WTC11 (cell line): ENCODE measurements at places on chromosomes 6 and 20.

GRCh38 chr6:135586844-135587243, 89.3 kb upstream of the AHI1 start:
- DNase-seq, result no peak

DNA sequence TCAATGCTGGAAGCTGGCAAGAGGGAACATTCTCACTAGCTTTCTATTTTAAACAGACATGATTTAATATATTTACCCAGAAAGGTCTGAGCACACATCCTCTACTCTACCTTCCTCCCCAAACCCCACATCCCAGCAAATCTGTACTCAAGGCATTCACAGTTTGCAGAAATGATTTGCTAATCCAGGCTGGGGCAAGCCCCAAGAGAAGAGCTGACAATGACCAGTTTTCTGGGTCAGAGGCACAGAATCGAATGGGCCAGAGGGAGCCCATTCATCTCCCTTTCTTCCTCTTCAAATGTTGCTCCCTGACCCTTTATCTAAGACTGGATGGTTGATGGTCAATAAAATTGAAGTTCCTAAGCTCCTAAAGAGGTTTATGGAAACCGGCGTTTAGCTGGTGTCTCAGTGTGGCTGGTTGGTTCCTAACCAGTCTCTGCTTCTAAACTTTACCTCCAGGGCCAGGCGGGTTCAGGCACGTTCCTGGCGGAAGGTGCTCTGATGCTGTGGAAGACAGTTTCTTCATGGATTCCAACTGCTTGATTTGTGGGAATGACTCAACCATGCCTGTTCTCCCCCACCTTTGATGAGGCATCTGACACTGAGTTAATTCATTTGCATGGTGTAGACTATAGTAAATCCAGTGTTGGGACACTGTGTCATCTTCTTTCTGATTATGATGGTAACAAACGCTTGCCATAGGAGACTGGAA, 96.4 kb upstream of the IYD start:
- DNase-seq, result no peak

DNA sequence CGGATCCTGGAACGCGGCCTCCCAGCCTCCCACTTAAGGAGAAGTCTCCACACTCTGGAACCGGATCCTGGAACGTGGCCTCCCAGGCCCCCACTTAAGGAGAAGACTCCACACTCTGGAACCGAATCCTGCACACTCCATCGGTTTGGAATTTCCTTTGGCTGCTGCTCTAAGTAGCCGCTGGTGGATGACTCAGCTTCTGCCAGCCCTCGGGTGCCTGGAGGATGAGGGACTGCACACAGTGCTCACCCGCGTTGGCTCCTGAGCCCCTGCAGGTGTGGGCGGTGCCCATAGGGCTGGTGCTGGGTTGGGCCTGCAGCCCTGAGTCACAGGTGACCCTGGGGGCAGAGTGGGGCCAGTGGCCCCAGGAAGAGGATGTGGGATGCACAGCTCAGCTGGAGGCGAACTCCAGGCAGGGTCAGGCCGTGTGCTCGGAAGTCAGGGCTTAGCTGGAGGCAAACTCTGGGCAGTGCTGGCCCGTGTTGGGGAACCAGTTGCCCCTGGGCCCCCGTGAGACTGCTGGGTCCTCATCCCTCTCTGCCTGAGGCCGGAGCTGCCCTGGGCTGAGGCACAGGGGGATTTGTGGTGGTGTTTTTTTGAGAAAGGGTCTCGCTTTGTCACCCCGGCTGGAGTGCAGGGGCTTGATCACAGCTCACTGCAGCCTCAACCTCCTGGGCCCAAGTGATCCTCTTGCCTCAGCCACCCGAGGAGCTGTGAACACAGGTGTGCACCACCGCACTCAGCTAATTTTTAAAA, 13.9 kb upstream of the TNFRSF6B start:
- DNase-seq, result no peak

DNA sequence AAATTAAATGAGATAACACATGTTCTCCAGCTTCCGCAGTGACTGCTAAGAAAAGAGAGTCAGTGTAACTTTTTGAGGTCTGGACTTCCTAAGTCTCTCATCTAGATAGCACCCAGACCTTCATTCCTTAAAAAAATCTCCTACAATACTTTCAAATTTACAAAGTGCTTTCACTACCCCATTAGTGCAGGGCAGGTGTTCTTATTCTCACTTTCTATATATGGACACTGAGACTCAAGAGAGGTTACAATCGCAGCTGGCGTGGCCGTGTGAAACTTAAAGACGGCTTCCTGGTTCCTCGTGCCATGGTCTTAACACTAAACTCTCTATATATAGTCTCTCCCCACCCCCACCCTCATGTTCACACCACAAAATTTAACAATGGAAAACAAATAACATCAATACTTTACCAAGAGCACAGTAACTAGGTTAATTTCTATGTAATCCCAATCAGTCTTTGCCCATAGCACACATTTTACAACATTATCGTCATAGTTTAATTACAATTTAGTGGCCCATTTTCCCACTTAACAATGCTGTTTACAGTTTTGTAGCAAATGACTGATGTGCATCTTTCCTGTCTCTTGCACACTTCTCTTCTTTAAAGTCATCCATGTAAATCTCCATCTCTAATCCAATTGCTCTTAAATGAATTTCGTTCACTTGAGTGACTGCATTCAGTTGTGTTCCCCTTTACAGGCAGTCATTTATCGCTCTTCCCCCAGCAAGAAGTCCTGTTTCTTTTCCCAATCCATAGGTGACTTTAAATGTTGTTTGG, 78.8 kb upstream of the ARID1B start:
- no peak for DNase-seq

- peak; percentile 38 for DNase-seq
Measured at GRCh38 chr6:35341557-35341956, 801 bp upstream of the PPARD start.

- no peak for DNase-seq
Measured at GRCh38 chr6:65052626-65053025, 654.4 kb downstream of the EYS start.

DNA sequence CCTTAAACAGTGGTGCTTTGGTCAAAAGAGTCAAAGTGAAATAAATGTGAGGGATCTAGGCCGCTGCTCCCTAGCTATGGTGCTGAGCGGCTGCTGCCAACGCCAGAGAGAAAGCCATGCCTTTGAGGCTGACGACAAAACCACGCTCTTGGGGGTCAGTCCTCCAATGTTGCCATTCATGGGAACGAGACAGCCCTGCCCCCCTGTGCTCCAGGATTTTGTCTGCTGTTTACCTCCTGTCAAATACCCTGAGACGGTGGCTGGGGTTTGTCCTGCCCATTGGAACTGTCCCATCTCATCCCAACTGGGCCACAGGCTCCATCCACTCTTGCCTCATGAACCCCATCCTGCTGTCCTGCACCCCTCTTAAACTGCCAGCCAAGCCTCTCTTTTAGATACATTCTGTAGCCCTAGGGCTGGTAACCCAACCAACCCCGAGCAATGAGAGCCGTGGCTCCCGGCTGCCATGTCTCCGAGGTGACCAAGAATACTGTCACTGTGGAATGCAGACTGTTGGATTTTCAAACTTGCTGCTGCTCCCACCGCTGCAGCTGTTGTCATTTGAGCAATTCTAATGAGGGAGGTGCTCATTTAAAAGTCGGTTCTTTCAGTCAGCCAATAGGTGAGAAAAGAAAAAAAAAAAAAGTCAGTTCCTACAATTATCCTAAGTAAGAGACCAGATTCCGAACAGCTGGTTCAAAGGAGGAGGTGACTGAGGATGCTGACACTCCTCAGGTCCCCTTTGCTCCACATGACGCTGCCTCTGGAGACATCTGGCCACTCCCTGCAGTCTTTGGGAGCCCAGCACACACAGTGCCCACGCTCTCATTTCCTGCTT, 73.1 kb upstream of the QKI start:
- no peak for DNase-seq

- no peak for DNase-seq
Measured at GRCh38 chr6:40932366-40932765, 106.7 kb downstream of the UNC5CL start.

- DNase-seq, result no peak
Measured at GRCh38 chr6:136564180-136564579, 14.0 kb upstream of the MAP7 start.

- DNase-seq, result no peak
Measured at GRCh38 chr20:25288291-25289181, 40.7 kb downstream of the PYGB start.

DNA sequence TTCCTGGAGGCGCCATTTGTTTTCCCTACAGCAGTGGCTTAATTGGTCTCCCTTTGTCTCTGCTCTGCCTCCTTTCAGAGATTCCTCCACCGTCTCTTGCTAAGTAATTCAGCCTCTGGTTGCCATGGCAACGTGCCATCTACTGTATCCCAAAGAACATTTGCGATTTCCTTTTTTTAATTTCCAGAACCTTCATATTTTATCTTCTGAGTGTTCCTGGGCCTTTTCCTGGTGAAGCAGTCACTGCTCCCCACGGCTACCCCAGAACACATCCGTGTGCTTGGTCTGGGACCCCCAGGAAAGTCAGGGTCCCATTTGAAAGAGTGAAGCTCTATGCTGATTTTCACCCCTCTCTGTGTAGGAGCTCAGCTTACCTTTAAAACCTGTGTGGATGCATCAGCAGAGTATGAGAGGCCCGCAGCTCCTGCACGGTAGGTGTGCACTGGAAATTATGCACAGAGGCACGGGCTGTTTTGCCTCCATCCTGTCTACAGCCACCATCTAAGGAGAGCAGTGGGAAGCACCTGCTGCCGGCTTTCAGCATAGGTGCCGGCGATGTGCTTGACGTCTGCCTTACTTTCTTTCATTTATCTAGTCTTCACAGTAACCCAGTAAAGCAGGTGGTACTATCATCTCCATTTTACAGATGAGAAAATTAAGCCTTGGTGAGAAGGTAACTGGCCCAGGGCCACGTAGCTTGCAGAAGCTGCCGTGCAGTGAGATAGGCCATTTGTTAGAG, 122.8 kb downstream of the SYCP2 start:
- DNase-seq, result no peak

- DNase-seq, result no peak
Measured at GRCh38 chr6:127367023-127367375, 23.6 kb upstream of the ECHDC1 start.

DNA sequence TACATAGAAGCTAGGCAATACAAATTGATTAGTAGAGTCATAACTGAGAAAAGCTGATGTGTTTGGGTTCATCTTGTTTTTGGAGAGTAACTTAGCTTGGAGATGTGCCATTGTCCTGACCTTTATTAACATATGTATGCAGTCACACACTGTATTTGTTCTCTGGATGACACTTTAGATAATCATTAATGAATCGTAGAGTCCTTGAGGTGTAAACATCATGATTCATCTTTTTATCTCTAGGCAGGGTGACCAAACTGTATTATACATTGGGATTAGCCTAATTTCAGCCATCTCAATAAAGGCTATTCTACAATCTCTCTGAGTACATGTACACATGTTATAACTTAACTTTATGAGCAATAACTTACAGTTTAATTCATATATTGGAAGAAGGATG, 3.6 kb upstream of the MTCL3 start:
- no peak for DNase-seq

DNA sequence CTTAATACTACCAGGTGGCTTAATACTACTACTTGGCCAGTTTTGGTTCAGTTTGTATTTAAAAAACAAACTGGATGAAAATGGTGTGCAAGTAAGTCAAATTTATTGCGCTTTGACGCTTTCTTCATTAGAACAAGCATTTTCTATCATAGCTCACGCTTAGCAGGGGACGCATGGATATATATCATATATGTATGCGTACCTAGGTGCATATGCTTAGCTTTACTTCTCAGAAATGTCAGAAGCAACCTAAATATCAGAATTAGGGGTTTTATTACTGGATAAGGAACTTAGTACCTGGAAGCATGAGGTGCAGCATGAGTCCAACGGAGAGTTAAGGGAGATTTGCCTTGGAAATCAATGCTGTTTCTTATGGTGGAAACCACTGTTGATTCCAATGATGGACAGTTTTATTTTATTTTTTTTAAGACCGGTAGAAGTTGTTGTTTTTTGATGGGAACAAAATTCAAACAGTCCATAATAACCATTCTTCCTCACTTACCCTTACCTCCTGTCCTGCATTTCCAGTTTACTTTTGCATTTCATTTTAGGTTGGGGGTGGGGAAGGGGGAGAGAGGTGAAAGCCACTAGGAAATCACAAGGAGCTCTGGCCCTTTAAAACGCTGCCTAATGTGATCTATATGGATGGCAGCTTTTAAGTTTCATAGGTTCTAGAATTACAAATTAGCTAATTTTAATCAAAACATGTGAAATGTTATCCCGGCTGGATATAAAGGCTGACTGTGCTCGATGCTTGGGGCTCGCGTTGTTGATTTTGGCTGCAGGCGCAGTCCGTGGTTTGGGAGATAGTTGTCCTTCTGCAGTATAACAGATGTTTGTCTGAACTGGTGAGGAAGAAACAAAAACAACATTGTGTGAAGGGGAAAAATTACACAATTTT, 2.1 kb downstream of the SOBP start:
- DNase-seq, result no peak

DNA sequence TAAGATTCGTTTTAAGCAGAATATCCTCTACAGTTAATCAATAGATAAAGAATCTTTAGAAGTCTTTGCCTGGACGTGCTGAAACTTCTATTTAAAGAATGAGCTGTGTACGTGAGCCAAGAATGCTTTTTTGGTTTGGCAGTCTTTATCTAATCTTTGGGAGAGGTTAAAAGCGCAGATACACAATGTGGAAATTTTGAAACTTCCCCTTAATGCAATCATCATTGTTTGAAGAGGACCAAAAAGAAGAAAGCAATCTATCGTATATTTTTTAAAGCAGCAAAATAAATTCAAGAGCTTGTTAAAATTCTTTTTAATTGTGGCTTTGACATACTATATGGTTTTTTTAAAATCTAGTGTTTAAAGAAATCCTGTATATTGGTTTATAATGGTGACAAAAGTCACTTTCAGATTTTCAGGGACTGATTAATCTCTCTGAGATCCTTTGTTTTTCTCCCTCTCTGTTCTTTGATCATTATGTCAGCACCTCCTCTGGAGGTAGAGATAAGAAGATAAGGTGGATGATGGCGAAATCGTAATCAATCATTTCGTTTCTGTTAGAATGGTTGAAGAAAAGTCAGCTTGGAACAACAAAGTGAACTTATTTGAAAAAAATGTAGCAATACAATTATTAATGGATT, 92.1 kb upstream of the FAM184A start:
- no peak for DNase-seq

- DNase-seq, result no peak
Measured at GRCh38 chr6:78363688-78364087, 503.7 kb upstream of the IRAK1BP1 start.

- DNase-seq, result no peak
Measured at GRCh38 chr6:17865798-17866725, 121.4 kb downstream of the KIF13A start.

GRCh38 chr6:15264412-15264811, 18.5 kb downstream of the JARID2 start:
- no peak for DNase-seq
